ENCODE measurements at places on chromosomes 4 and X. TPM values are rescaled to one million over a fixed set of nuclear protein-coding genes. Genes with fewer than 3 reads are reported as not detected.

The TAPT1 gene
- total RNA-seq, result 35.5 TPM

DNA sequence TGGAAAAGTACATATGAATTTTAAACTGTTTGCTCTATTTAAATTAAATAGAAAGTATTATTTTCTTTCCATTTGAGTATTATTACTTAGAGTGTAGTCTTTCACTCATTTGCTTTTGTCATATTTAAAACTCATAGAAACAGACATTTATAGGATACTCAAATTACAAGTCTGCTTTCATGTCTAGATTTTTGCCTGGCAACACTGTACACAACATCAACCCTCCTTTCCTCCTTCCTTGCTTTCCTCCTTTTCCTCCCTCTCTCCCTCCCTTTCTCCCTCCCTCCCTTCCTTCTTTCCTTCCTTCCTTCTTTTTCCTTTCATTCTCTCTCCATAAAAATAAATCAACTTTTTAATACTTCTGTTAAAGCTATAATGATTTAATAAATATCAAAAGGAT lies 2361.2 kb downstream of the ARAP2 start:
- no peaks in the 10 kb centered on the region for H3K36me3 ChIP-seq
- H3K4me1 ChIP-seq, result no peaks in the 10 kb centered on the region
- DNase-seq, result no peak
- H3K27ac ChIP-seq, result no peak overlapping the region

DNA sequence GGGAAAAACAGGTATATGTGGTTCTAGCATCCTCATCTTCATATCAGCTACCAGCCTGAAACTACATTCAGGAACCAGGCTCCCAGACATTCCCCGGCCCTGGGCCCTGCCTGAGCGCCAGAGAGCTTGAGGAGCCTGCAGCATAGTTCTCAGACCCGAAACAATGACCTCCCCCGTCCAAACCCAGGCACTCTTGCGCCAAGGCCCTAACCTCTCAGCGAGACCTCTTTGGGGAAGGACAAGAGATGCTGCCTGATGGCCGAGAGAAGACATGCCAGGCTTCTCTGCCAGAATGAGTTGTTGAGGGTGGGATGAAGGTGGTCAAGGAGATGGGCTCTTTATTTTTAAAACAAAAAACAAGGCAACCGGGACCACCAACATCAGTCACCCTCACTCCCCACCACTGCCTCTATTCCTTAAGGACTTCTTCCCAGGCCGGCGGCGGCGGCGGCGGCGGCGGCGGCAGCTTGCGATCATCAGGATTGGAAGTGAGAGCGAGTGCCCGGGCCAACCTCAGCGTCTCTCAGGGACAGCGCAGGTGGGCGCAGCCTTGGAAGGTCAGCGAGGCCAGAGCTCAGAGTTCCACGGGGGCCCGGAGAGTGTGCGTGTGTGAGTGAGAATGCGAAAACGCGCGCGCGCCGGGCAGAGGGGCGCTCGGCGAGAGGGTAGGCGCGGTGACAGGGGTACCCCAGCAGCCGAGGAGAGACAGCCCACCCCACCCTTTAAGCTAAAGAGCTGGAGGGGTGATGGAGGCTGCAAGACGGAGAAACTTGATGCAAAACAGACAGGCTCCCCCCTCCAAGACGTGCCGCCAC lies 601 bp downstream of the INPP4B start:
- peak overlapping the region; percentile 44 for H3K27ac ChIP-seq
- no peaks in the 10 kb centered on the region for H3K27me3 ChIP-seq
- peaks cover 3% of the 10 kb centered on the region for H3K4me1 ChIP-seq

GRCh38 chr4:4269856-4270255 lies 20.1 kb downstream of the LYAR start:
- H3K36me3 ChIP-seq, result no peaks in the 10 kb centered on the region
- DNase-seq, result no peak
- H3K4me3 ChIP-seq, result no peak overlapping the region
- H3K27ac ChIP-seq, result no peak overlapping the region
- no peaks in the 10 kb centered on the region for H3K27me3 ChIP-seq
- H3K4me1 ChIP-seq, result no peaks in the 10 kb centered on the region

DNA sequence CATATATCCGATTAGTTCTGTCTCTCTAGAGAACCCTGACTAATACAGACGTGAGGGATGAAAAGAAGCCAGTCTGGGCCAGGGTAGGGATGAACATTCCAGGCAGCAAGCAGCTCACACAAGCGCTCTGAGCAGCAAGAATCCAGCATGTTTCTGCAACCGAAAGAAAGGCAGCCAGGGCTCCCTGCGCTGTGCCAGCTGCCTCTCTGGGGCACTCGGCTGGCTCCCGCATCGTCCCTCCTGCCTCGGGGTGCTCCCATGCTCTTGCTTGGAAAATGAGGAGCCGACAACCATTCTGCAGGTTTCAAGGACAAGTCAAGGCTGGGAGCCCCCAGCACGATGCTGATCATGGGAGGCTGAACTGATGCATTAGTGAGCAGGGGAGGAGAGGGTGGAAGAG lies 7.0 kb downstream of the JAKMIP1 start:
- H3K4me1 ChIP-seq, result no peaks in the 10 kb centered on the region
- H3K27ac ChIP-seq, result no peak overlapping the region
- no peaks in the 10 kb centered on the region for H3K27me3 ChIP-seq
- no peak overlapping the region for H3K4me3 ChIP-seq
- DNase-seq, result no peak

DNA sequence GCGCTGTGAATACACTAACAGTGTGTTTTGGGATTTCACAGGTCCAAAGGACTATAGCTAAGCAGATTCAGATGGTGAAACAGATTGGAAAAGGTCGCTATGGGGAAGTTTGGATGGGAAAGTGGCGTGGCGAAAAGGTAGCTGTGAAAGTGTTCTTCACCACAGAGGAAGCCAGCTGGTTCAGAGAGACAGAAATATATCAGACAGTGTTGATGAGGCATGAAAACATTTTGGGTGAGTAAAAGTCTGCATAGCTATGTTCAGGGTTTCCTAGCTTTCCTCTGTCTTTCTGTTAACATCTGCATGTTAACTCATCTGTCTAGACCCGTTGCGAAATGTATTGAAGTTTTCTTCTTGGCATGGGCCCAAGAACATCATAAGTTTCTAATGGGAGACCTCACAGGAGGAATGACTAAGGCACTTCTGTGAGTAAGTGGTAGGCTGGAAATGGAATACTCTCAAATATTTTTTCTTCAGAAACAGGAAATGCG lies 372.1 kb downstream of the BMPR1B start:
- H3K4me3 ChIP-seq, result no peak overlapping the region
- H3K27ac ChIP-seq, result no peak overlapping the region
- H3K4me1 ChIP-seq, result no peaks in the 10 kb centered on the region
- no peaks in the 10 kb centered on the region for H3K36me3 ChIP-seq

The PUDP gene
- 14.4 TPM for total RNA-seq

- no peaks in the 10 kb centered on the region for H3K27me3 ChIP-seq
- no peaks in the 10 kb centered on the region for H3K36me3 ChIP-seq
- no peak overlapping the region for H3K27ac ChIP-seq
- DNase-seq, result peak; percentile 16
- no peaks in the 10 kb centered on the region for H3K4me1 ChIP-seq
Measured at GRCh38 chrX:33726281-33727160, 405.6 kb downstream of the FAM47A start.

DNA sequence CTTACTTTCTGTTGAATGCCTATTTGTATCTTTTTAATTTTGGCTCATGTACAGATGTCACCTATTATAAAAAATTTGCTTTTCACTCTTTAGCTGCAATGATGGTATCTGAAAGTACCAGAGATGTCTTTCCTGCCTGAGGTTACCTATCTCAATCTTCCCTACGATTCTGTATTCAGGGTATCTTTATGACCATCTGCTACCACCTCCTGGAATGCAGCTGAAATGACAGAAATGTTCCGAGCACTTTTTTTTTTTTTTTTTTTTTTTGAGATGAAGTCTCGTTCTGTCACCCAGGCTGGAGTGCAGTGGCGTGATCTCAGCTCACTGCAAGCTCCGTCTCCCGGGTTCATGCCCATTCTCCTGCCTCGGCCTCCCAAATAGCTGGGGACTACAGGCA lies 136.4 kb downstream of the REPS2 start:
- no peaks in the 10 kb centered on the region for H3K36me3 ChIP-seq
- no peaks in the 10 kb centered on the region for H3K27me3 ChIP-seq
- H3K4me3 ChIP-seq, result no peak overlapping the region
- no peak for DNase-seq
- H3K27ac ChIP-seq, result no peak overlapping the region
- no peaks in the 10 kb centered on the region for H3K4me1 ChIP-seq

DNA sequence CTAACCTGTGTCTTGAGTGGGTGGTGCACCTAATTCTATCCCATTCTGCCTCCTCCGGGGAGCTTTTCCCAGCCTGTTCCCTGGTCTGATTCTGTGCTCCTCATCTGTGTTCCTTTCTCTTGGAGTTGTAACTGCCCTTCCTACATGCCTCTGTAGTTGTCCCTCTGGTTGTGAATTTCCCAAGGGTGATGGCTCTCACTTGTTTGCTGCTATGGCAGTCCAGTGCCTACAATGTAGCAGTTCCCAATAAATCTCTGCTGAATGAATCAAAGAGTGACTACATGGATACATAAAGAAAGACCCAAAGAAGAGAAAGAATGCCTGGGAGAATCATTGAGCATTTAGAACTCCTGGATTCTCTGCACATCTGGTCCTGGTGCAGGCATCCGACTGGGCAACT lies 141.6 kb downstream of the HS3ST1 start:
- H3K27me3 ChIP-seq, result no peaks in the 10 kb centered on the region
- H3K27ac ChIP-seq, result no peak overlapping the region
- DNase-seq, result no peak
- no peak overlapping the region for H3K4me3 ChIP-seq
